ENCODE measurements at places on chromosomes 2 and 18.

- peak; percentile 61 for DNase-seq
Observed at GRCh38 chr18:44725300-44726058, 44.8 kb downstream of the SETBP1 start.

GRCh38 chr18:53509886-53510285 is 714.6 kb downstream of the MBD2 start:
- no peak for DNase-seq

GRCh38 chr2:25250331-25251070 is 82.1 kb upstream of the POMC start:
- DNase-seq, result no peak

DNA sequence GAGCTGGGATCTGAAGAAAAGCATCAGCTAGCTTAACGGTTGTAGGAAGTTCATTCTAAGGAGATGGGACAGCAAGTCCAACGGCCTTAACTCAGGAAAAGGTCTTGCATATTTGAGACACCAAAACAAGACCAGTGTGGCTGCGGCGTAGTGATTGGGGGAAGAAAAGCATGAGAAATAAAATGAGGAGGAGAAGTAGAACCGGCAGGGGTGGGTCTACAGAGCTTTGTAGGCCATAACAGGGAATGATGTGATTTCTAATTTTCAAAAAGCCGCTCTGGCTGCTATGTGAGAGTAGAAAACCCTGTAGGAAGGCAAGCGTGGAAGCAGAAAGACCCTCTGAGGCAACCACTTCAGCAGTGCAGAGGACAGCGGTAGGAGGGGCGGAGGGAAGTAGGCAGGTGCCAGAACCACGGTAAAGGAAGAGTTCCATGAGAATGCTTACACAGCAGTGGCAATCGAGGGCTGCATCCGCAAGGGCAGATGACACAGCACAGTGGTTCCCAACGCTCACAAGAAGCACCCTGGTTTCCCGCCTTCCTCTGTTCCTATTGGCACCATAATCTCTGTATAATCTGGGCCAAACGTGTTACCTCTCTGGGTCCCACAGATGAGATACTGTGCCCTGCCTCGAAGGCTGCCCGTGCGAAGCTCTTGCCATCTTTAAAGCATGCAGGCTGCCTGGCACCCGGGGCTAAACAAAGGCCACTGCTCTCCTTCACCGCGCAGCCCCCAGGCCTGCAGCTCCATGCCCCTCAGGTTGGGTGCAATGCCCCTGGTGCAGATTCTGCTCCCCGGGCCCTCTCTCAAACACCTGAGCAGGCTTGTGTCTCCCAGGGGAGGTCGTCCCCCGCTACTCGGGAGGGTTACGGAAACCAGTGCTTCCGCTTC is 795 bp downstream of the ANKRD39 start:
- peak; percentile 30 for DNase-seq

GRCh38 chr2:59804732-59805131 is 748.7 kb downstream of the BCL11A start:
- no peak for DNase-seq

DNA sequence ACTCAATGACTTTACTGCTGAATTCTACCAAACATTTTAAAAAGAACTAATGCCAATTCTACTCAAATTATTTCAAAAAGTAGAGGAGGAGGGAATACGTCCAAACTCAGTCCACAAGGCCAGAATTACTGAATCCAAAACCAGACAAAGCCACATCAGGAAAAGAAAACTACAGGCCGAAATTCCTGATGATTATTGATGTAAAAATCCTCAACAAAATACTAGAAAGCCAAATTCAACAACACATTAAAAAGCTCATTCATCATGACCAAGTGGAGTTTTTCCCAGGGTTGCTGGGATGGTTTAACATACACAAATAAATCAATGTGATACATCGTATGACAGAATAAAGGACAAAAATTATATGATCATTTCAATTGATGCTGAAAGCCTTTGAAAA is 103.9 kb upstream of the UBE2E3 start:
- DNase-seq, result no peak

- peak; percentile 27 for DNase-seq
Observed at GRCh38 chr18:49778826-49779465, 34.4 kb downstream of the ACAA2 start.

- DNase-seq, result no peak
Observed at GRCh38 chr2:30705056-30705455, 102.2 kb downstream of the CAPN13 start.

GRCh38 chr2:78301166-78301789 is 724.2 kb upstream of the REG3G start:
- no peak for DNase-seq

DNA sequence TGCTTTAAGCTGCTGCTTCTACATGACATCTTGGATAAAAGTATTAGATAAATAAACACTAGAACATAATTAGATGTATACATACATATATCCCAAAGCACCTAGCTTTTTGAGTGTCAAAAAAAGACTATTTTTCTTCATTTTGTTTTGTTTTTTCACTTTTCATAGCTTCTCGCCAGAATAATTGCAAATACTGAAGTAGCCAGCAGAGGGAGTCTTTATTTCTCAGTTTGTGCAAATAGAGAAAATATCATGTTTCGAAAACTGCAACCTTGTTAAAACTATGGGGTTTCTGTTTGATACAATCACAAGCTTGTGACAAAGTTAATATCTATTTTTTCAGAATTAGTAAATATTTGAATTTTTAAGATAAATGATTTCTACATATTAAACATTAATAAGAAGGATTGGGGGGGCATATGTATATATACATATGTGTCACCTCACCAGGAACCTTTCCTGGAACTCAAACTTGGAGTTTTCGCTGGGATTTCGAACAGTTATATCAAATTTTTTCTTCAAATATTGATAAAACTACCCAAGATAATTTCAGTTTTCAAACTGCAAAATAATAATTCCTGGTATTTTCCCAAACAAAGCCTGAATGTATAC is 61.0 kb downstream of the GRB14 start:
- peak; percentile 53 for DNase-seq
